Gastrocnemius medialis (tissue), 4 donors: ENCODE measurements at places on chromosomes 1 and 21. TPM values are rescaled to one million over a fixed set of nuclear protein-coding genes. Genes with fewer than 3 reads are reported as not detected.

- no peak for DNase-seq
- H3K27ac ChIP-seq, result no peak overlapping the region
- no peaks in the 10 kb centered on the region for H3K27me3 ChIP-seq
- peaks cover 9% of the 10 kb centered on the region for H3K4me1 ChIP-seq
Observed at GRCh38 chr21:21064353-21064752, 66.1 kb downstream of the NCAM2 start.

DNA sequence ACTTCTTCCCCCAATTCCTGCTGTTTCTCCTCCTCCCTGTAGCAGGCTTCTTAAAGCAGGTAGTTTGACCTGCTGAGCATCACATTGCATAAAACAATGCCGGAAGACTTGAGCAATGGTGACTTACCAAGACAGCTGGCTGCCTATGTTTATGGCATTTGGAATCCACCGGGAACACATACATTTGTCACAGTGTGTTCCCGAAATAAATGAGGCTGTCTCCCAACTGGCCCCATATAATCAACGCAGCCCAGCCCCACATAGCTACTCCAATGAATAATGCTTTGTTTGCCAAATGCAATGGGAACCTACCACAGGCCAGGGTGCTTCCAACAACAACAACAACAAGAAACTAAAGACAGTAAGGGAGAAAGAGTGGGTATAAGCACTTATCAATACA is 186.1 kb upstream of the MAP1LC3C start:
- no peak overlapping the region for H3K27ac ChIP-seq
- no peak overlapping the region for H3K4me3 ChIP-seq
- H3K36me3 ChIP-seq, result no peaks in the 10 kb centered on the region
- DNase-seq, result no peak

DNA sequence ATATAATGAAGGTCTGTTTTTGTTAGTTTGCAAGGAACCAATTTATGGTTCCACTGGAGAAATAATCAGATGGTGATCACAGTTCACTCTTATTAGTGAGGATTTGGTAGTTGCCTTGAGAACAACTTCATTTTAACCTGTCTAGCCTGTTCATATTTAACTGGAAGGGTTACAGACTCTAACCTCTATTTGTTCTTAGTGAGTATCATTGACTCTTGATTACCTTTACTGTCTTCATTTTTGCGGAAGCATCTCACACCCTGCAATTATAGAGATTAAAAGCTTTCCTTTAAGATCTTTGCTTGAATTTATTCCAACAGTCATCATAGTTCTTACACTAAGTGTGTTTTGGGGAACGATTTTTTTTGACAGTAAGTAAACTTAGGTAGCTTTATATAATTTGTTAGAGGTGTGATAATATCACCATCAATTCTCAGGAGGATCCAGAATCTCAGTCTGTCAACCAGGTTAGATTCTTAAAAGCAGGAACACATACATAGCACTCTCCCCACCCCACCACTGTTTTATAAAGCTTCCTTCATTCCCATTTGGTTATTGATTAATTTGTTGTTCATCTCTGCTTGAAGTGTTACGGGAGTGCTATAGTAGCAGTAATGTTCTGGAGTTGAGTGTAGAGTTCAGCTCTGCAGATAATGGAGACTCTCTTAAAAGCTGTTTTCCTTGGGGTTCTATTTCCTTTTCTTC is 30.1 kb downstream of the B3GALT2 start:
- DNase-seq, result no peak
- peaks cover 28% of the 10 kb centered on the region for H3K36me3 ChIP-seq
- H3K4me3 ChIP-seq, result no peak overlapping the region
- H3K27me3 ChIP-seq, result no peaks in the 10 kb centered on the region
- H3K27ac ChIP-seq, result no peak overlapping the region

DNA sequence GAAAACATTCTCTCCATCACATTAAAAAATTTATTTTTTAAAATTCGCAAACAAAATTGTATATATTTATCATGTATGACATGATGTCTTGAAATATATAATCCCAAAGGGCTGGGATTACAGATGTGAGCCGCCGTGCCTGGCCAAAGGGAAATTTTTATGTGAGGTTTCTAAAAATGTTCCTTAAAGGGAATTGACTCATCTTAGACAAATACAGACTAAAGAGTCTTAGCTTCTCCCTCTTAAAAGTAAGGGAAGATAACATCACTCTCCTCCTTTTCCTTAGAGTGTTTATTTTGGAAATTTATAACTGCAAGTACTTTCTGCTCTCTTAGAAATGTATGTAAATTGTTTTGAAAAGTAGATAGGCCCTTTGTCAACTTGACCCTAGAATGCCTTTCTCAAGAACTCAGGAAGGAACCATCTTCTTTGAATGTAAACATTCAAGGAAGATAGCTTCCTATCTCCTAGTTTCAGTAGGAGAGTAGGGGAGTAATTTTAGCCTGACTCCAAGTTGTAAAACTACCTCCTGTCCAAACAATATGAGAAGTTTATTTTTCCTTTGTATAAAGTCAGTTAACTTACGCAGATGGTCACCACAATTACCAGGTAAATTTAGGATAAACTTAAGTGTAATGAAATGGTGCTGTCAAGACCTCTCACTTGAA is 59.5 kb downstream of the C21orf91 start:
- H3K4me3 ChIP-seq, result no peak overlapping the region
- DNase-seq, result no peak
- no peaks in the 10 kb centered on the region for H3K4me1 ChIP-seq
- no peak overlapping the region for H3K27ac ChIP-seq

GRCh38 chr1:10901891-10902805 is 105.7 kb upstream of the CASZ1 start:
- H3K27me3 ChIP-seq, result no peaks in the 10 kb centered on the region
- no peak for DNase-seq
- H3K36me3 ChIP-seq, result no peaks in the 10 kb centered on the region
- no peaks in the 10 kb centered on the region for H3K4me1 ChIP-seq
- no peak overlapping the region for H3K4me3 ChIP-seq

Gene RNU5D-1
- not detected for total RNA-seq

Gene CA14
- total RNA-seq, result 0.31 TPM

Gene RXRG
- total RNA-seq, result 4.2 TPM
